ENCODE measurements at places on chromosomes 12 and 14. TPM values are rescaled to one million over a fixed set of nuclear protein-coding genes. Genes with fewer than 3 reads are reported as not detected.

DNA sequence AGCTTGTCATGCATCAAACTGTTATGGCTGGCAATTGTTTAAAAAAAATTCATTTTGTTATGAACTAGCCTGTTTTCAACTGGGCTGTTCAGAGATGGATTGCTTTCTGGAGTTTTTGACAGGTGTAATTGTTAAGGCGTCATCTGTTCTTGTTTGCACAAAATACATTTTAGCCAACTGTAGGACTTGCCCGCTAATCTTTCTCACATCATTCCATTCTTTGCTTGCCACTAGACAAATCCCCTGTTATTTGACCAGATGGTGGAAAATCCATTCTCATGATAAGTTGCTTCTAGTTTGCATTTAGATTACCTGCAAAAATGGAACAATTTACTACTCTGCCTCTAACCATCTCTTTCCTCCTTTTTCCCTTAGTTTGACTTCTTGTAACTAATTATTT is 114.3 kb downstream of the NPAS3 start:
- no peak for DNase-seq

DNA sequence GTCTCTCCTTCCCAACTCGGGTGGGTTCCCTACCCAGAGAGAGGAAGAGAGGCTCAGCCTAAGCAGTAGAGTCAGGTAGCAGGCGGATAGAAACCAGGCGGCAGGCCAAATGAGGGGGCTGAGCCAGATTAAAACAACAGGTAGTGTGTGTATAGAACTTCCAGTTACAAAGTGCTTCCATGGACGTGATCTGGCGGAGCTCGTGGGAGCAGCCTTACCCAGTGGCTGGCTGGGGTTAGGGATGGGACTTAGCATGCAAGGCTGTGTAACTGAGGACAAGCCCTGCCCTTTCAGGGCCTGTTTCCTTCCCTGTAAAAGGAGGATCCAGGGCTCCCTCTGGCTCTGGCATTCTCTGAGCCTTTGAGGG is 8.3 kb downstream of the KRT80 start:
- no peak for DNase-seq

DNA sequence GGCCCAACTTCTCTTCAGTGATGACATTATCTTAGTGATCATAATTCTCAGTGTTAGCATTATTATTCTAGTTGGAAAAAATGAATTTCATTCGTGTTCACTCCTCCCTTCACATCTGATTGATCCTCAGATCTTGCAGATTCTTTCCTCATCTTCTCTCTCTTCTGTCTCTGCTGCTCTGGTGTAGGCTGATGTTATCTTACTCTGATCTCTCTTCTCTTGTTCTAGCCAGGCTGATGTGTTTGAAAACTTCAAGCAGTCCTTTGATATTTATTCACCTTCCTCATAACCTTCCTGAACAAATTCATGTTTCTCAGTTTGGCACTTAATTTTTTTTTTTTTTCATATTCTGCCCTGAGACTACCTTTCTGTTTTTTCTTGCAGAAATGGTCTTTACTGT is 5.6 kb upstream of the TBK1 start:
- no peak for DNase-seq

GRCh38 chr12:105580821-105581352 is 250.4 kb downstream of the C12orf75 start:
- no peak for DNase-seq

DNA sequence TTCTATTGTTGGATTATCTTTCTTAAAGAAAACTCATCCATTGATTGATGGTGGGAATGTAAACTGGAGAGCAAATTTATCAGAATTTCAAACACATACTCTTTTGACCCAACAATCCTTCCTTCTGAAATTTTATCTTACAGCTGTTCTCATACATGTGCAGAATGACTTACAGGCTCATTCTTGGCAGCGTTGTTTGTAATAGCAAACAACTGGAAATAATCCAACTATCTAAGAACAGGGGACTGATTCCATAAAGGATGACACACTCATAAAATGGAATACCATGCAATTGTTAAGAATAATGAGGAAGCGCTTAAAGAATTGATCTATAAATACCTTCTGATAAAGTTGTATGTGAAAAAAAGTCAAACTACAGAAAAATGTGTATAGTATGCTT is 24.0 kb downstream of the RHOJ start:
- no peak for DNase-seq

DNA sequence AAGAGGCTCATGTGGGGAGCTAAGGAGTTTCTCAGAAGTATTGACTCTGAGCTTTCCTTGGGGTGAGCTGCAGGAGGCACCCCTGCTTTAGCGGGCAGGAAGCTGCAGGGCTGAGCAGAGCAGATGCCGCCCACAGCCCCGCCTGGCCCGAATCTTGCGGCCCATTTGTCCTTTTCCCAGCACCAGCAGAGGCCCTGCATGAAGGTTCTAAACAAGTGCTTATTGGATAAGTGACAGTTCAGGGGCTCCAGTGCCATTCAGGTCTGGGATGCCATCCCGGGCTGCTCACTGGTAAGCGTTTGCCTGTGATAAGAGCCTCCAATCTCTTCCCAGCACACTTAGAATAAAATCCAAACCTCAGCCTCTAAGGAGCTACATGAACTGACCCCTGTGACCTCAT is 11.4 kb downstream of the RILPL1 start:
- no peak for DNase-seq

DNA sequence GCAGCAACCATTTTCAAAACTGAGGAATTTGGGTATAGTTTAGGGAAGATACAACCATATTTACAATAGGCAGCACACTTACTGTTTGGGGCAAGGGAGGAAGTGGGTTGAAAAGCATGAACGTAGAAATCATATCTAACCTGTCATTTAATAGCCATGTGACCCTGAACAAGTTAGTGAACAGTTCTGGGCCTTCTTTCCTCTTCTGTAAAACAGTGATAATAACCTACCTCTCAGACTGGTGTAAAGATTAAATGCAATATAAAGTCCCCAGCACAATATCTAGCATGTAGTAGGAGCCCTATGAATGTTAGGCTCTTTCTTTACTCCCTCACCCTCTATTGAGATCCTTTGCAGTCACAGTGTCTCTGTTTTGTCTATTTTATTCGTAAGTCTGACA is 33.5 kb downstream of the A2ML1 start:
- no peak for DNase-seq

DNA sequence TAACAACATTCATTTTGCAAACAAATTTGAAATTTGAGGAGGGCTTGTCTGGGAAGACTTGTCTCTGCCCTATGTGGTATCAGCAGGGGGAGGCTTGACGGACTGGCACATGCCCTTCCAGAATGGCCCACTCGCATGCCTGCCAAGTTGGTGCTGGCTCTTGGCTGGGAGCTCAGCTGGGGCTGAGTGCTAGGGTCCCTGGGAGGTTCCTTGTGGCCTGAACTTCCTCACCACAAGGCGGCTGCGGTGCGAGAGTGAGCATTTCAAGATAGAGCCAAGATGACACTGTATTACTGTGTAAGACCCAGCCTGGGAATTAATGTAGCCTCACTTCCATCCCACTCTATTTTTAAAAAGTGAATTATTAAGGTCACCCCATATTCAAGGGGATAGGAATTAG is 271.6 kb upstream of the PLEKHG7 start:
- DNase-seq: no peak

- DNase-seq: peak; percentile 25
Measured at GRCh38 chr14:68978172-68978911, 760 bp downstream of the ACTN1 start.

DNA sequence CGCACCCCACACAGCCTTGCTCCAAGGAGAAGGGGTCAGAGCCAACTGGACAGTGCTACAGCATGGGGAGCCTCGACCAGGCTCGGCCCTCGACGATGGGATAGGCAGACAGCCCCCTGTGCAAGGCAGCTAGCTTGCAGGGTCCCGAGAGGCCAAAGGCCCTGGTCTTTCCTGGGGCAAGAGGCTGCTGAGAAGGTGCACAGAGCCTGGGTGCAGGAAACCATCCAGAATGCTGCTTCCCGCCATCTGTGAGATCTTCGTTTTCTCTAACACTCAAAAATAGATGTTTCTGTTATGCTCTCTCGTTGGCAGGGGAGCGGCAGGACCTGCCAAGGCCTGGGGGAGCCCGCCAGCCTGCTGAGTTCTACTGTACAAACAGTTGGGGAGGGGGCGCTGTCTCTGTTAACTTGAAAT is 168.0 kb upstream of the RTL1 start:
- DNase-seq: no peak

DNA sequence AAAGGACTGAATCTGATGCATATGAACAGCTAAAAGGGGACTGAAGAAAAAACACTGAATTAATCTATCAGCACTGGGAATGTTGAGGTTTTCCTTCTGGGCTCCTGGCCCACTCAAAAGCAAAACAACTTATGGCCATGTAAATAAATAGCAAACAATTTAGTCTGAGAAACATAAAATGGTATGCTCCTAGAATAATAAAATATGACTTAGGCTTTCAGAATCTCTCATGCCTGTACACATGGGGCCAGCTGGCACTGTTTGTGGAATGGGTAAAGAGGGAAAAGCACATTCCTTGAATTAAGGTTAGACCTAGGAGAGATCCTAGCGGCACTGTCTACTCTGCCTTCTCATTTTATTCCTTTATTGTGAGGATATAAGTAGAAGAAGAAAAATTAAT is 6.2 kb downstream of the KLHDC2 start:
- DNase-seq: no peak

- no peak for DNase-seq
Measured at GRCh38 chr12:75479963-75480461, 543 bp upstream of the GLIPR1 start.

DNA sequence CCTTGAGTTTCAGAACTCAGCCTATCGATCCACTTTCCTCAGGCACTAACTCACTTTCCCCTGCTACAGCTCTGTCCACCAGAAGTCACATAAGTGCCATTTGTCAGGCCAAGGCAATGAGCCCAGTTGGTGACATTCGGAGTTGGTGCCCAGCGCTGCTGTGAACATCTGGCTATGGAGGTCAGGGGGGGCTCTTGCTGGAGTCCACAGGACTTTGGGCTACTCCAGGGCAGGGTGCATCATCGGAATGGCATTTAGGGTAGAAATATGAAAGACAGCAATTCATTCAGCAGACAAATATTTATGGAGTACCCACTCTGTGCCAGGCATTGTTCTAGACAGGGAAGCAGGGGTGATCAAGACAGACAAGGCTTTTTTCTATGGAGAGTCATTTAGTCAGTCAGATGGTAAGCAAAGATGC is 1.5 kb upstream of the PPP1CC start:
- no peak for DNase-seq

GRCh38 chr12:106519607-106520021 is 63.2 kb upstream of the RFX4 start:
- DNase-seq: no peak

GRCh38 chr14:90655829-90656228 is 160.4 kb downstream of the TTC7B start:
- no peak for DNase-seq

DNA sequence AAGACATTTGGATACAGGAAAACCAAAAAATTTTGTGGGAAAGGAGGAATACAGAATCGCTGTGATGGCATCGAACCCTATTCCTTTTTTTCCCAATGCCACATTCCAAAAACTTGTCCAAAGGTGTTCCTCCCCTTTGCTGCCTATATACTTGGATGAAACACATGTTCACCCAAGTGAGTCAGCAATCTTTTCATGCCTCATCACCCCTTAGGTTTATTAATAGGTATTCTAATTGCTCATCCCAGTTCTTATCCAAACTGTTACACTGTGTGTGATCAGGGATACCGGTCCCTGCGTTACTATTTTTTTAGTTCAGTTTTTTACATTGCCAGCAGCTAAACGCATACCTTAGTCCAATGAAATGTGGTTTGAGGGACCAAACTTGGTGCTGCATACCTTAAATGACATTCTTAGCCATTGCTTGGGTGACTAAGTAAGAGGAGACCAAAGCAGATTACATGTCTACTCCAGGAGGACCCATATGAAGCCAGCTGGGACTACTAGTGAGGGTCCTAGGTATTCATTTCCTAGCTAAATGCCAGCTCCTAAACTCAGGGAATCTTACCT is 20.6 kb upstream of the ST8SIA1 start:
- no peak for DNase-seq

DNA sequence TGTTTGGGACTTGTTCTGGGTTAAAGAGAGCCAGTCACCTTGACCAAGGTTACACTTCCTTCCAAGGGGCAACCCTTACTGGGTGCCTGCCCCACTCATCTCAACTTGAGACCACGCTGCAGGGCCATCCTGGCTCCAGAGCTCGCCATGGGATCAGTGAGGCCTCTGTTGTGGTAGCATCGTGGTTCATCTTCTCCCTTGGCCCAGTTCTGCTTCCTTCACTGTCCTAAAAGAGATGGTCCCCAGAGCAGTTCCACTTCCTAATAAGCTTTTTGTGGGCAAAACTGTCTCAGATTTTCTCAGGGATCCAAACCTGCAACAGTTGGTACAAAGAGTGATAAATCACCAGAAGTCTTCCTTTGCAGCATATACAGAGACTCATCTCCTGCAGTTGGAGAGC is 165.9 kb upstream of the TMEM260 start:
- no peak for DNase-seq

- no peak for DNase-seq
Measured at GRCh38 chr12:127550271-127550670, 716.7 kb upstream of the TMEM132C start.

DNA sequence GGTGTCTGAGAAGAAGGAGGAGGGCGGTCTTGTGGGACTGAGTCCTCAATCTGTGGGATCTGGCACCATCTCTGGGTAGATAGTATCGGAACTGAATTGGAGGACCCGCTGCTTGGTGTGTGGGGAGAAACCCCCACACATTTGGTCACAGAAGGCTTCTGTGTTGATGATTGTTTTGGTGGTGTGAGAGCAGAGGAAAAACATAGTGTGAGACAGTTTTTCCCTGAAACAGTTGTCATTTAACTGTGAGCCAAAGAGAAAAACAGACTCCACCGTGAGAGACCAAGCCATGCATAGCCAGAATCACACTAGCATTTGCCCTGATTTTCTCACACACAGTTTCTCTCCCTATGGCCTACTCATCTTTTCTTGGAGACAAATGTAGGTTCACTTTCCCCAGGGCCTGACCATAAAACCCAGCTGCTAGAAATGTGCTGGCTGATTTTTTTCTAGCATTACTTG is 91.4 kb upstream of the FLRT2 start:
- DNase-seq: no peak

- no peak for DNase-seq
Measured at GRCh38 chr12:24373004-24373403, 423.5 kb upstream of the SOX5 start.

DNA sequence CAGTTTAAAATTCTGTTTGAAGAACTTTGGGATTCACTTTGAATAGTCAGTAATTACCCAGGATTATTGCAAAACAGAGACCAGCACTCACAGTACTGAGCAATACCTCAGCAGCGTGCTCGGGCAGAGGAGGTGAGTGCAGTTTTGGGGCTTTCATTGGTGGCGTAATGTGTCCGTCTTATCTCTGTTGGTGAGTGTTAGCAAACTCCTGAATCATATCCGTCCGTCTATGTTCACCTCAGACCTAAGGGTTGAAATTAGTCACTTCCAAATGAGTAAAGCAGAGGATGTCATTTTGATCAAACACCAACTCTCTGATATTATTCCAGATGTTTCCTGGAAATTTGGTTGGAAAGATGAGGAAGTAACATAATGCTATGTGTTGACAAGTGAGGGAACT is 82.8 kb downstream of the BORCS5 start:
- DNase-seq: no peak

GRCh38 chr14:41623736-41624135 is 17.1 kb downstream of the LRFN5 start:
- no peak for DNase-seq

The CCT2 gene
- total RNA-seq: 197 TPM

The SSPN gene
- total RNA-seq: not detected

The TRIM9 gene
- total RNA-seq: 0.16 TPM

The KIF5A gene
- 0.35 TPM for total RNA-seq

The GYS2 gene
- total RNA-seq: not detected

The TAS2R30 gene
- total RNA-seq: 4.9 TPM

The IFNG-AS1 gene
- total RNA-seq: 0.29 TPM

The GALNT6 gene
- total RNA-seq: 7.0 TPM

Measured in T-helper 17 cell (primary cell).